Activated B cell treated with CpG ODN at 0.5 μM for 24 hours (primary cell): ENCODE measurements at places on chromosomes 12 and 14.

DNA sequence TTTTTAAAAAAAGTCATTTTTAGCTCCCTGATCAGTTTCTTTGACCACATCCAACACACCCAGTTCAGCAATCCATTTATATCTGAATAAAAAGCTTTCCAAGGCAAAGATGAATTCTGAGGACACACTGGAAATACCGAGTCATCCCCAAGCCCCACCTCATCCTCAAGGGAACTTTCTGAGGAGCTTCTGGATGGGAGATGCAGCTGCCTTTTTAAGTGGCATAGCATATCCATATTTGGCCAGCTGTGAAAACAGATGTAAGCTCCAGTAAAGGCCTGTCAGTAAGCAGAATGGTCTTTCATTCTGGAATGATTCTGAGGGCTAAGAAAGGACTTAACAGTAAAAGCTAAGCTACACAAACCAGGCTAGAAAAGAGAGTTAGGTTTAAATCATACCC is 18.4 kb downstream of the ZFYVE1 start:
- DNase-seq, result no peak

DNA sequence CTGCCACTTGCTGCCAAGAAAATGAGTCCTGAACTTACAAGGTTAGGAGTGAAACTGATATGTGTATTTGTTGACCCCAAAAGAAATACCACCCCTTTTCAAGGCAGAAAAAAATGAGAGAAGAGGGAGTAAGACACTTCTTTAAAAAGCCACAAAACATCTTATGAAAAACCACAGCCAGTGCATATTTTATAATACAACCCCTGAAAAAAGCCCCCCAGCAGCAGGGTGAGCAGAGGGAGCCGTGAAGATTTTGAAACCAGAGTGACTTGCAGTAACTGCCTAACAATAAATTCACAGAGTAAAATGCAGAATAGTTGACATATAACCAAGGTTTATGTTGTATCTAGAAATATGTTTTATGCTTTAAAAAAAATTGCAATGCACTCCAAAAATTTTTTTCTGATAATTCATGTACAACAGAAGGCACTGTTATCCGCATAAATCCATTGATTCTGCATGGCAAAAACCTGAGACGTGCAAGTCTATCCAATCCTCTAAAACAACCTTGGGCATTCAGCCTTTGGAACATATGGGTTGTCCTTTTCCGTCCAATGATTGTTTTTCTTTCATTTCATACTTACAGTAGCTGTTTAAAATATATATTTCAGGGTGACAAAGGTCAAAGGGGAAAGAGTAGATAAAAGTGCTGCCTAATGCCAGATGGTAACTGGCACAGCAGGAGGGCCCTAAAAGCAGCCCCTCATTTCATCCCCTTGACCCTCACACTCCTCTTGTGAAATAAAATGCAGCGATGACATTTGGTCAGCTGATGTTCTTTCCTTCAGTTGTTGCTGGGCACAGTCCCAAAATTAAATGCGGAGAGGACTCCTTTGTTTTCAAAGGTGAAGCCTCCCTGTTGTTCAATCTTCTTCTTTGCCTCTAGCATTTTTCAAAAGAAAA is 65.3 kb downstream of the IPO8 start:
- no peak for DNase-seq

GRCh38 chr14:64125270-64125669 is 168.9 kb downstream of the ESR2 start:
- DNase-seq, result no peak

- no peak for DNase-seq
These were observed 15.5 kb upstream of the ATP6V0A2 start for GRCh38 chr12:123696646-123697045.

- DNase-seq, result no peak
These were observed 8.9 kb downstream of the HVCN1 start for GRCh38 chr12:110680032-110680431.

DNA sequence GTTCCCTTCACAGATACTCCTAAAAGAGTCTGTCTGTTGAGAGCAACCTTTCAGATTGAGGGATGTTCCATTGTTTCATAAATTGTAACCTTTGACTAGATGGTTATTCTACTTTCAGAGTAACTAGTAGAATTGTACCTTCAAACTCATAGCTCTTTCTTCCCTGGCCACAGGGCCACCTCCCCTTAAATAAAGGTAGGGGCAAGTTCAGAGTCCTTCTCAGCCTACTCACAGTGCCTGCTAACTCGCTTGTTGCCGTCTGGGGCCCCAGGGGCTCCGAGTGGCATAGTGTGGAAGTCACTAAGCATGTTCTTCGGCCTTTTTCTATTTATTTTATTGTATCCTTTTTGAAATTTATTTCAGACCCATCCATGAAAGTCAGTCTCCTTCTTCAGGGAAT is 250.4 kb downstream of the ALX1 start:
- no peak for DNase-seq

- DNase-seq, result no peak
These were observed 30.4 kb downstream of the FBXO34 start for GRCh38 chr14:55301437-55302121.

DNA sequence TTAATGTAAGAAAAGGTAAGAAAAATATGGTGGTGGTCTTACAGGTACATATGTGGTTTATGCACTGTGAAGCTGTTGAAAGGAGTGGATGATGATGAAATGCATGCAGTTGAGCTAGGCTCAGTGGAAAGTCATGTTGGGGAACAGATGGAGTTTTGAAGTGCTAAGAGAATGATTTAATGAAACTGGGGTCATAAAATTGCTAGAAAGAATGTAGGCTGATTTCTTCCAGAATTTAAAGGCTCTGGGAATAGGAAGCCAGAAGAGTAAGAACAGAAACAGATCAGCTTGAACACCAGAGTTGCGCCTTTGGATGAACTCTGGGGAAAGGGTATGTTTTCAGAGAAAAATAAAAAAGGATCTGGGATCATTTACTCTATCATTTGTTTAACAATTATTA is 146.5 kb downstream of the MON2 start:
- no peak for DNase-seq

GRCh38 chr12:132429946-132430643 is 59.9 kb upstream of the FBRSL1 start:
- DNase-seq, result peak; percentile 60
